Activated CD8-positive, alpha-beta memory T cell treated with anti-CD3 and anti-CD28 coated beads for 4 hours (primary cell): ENCODE measurements at places on chromosomes 12 and 14.

- DNase-seq: no peak
These were observed 47.2 kb downstream of the RFX4 start for GRCh38 chr12:106629797-106630659.

GRCh38 chr12:64253356-64253755 is 31.3 kb upstream of the KICS2 start:
- DNase-seq: no peak

DNA sequence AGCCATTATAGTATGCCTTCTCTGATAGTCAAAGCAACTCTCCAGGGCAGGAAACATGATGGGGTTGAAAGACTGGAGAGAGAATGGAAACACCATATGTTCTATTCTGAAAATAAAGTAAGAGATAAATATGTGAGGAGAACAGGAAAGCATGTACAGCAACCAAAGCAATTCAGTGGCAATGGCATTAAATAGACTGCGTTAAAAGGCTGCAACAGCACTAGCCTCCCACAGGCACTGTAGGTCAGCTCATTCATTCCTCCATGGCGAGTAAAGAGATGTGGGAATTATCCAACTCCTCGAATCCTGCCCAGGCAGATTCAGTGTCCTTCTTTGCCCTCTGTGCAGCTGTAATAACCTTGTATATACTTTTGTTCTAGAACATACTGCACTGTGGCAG is 43.8 kb downstream of the ANO6 start:
- DNase-seq: no peak

DNA sequence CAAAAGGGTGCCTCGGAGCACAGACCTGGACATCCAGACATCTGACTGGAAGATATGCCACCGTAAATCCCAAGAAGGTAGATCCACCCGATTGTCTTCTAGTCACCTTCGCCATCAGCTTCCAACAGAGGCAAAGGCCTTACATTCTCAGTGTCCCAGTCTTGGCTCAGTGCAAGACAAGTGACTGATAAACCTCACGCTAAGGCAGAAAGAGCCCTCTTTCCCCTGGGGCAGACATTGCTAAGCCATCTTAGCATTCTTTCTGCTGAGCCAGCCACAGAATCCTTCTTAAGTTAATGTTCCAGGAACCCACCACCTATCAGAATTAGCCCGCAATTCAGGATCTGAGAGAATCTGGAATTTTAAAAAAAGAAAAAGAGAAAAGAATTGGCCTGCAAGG is 4.3 kb upstream of the PLEKHG6 start:
- DNase-seq: no peak

- no peak for DNase-seq
These were observed 5.5 kb downstream of the AMN start for GRCh38 chr14:102927878-102928411.

GRCh38 chr12:61487728-61488127 is 772.5 kb upstream of the USP15 start:
- no peak for DNase-seq

- no peak for DNase-seq
These were observed 15.9 kb downstream of the KCTD10 start for GRCh38 chr12:109461049-109461845.

GRCh38 chr14:75822522-75823141 is 159.2 kb downstream of the TGFB3 start:
- DNase-seq: no peak

- DNase-seq: no peak
These were observed 162.1 kb downstream of the ADCK1 start for GRCh38 chr14:77961847-77962580.

GRCh38 chr12:19388131-19388549 is 51.2 kb upstream of the AEBP2 start:
- no peak for DNase-seq

- DNase-seq: no peak
These were observed 131.3 kb downstream of the KTN1 start for GRCh38 chr14:55711175-55711811.

DNA sequence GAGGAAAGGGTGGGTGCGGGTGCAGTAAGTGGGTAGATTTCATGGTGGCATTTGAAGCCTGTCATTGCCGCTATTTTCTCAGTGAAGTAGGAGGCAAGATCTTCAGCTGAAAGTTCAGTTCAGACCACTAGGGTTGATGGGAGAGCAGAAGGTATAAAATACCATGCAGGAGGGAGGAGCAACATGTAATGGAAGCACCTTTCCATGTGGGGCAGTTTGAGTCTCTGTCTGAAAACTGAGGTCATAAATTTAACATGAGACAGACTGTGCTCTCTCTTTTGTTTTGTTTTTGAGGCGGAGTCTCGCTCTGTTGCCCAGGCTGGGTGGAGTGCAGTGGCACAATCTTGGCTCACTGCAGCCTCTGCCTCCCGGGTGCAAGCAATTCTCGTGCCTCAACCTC is 22.7 kb downstream of the LRRC74A start:
- no peak for DNase-seq

DNA sequence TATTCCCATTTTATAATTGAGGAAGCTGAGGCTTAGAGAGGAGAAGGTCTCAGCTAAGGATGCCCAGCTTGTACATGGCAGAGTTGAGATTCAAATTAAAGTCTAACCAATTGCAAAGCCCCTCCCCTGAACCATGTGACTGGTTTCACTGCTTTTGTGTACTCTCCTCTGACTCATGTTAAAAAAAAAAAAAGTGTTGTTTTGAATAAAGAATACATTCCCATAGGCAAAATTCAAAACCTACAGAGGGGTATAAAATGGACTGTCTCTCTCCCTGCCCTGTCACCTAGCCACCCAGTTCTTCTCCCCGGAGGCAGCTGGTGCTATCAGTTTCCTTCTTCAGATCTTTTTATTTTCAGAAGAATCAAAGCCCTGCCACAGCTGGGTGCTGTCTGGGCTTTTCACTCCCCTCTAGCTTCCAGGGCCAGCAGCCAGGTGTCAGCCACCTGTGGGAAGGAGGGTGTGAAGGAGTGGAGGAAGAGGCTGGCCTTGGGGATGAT is 5.4 kb downstream of the PSMD9 start:
- no peak for DNase-seq
